Bronchial smooth muscle cell (primary cell): ENCODE measurements at places on chromosomes 3 and 15. TPM values are rescaled to one million over a fixed set of nuclear protein-coding genes. Genes with fewer than 3 reads are reported as not detected.

Gene SYNM
- 2.2 and 2.5 TPM in 2 replicates for total RNA-seq

Gene TCTA
- total RNA-seq, result 15.0 and 19.4 TPM in 2 replicates

Gene ITIH3
- not detected in 2 replicates for total RNA-seq

Gene SIAH2
- 9.9 and 10.6 TPM in 2 replicates for total RNA-seq

Gene COL6A5
- total RNA-seq, result not detected in 2 replicates

Gene MED12L
- 0.09 and 0.47 TPM in 2 replicates for total RNA-seq

Gene TATDN2
- total RNA-seq, result 6.9 and 10.1 TPM in 2 replicates

Gene POTEB3
- total RNA-seq, result not detected in 2 replicates

Gene IQCF6
- total RNA-seq, result not detected in 2 replicates

Gene C3orf49
- total RNA-seq, result not detected in 2 replicates

Gene CCDC80
- 281 and 1,910 TPM in 2 replicates for total RNA-seq

Gene SLC38A3
- not detected in 2 replicates for total RNA-seq

Gene CFAP100
- not detected in 2 replicates for total RNA-seq

Gene SPINK8
- not detected in 2 replicates for total RNA-seq
